WERI-Rb-1 (cell line): ENCODE measurements at places on chromosomes 2 and 18.

DNA sequence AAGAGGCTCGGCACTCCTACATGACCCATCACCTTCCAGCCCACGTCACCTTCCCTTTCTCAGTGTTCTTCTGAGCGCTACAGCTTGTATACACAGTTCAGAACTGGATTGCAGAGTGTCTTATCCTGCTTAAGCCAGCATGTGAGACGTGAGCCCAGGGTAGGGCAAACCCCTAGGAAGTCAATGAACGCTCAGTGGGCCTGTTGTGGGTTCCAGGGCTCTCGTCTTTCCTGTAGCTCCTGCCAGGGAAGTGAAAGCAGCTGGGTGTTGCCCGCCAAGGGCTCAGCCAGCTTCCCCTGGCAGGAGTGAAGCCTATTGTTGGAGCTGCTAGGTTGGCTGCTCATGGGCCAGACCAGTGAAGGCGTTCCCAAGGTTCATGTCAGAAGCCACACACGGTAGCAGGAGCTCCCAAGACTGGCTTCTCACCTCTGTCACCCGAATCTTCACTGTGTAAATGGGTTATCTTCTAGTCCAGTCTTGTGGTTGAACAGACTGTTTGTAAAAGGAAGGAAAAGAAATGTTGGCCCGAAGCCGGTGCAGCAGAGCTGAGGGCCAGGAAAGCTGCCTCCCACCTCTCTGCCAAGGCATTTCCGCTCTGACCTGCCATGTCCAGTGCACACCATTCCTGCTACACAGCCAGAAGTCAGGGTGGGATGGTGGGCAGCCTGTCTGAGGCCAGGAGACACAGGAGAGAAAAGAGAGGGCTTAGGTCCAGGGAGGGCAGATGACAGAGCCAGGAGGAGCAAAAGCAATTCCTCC lies 69.6 kb upstream of the RMDN2 start:
- no peak for DNase-seq

DNA sequence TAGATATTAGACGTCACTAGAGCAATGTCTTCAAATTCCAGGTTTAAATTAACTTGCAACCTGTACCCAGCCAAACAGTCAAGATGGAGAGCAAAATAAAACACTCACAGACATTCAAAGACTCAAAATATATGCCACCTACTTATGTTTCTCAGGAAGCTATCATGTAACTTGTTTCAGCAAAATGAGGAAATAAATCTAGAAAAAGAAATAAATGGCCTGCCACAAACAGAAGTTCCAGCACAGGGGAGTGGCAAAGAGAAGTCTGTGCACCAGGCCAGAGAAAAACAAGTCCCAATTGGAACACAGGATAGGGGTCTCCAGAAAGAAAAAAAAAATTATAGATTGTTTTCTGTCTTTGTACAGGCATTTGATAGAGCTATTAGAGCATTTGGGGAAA lies 96.7 kb downstream of the LRP2 start:
- DNase-seq = no peak

GRCh38 chr18:404061-404636 lies 96.4 kb downstream of the COLEC12 start:
- DNase-seq = no peak

DNA sequence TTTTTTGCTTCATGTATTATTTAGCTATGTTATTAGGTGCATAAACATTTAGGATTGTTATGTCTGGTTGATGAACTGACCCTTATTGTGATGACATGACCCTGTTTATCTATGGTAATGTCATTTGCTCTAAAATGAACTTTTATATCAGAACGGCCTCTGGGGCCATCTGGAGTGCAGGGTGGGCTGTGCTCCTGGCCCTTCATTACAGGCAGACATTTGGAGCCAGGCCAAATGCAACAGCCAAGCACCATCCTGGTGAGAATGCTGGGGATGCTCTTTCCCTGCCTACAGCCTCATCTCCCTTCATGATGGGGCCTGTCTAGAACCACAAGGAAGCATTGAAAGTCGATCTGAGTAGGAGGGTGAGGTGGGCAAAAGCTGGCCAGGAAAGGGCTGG lies 38.0 kb downstream of the HJURP start:
- DNase-seq = no peak

GRCh38 chr18:73954268-73954667 lies 193.4 kb downstream of the FBXO15 start:
- no peak for DNase-seq

- peak; percentile 53 for DNase-seq
Measured at GRCh38 chr2:20676353-20677215, 9.6 kb downstream of the GDF7 start.

GRCh38 chr2:226652369-226652768 lies 147.3 kb downstream of the IRS1 start:
- no peak for DNase-seq

GRCh38 chr2:195606179-195606578 lies 50.8 kb upstream of the SLC39A10 start:
- no peak for DNase-seq

DNA sequence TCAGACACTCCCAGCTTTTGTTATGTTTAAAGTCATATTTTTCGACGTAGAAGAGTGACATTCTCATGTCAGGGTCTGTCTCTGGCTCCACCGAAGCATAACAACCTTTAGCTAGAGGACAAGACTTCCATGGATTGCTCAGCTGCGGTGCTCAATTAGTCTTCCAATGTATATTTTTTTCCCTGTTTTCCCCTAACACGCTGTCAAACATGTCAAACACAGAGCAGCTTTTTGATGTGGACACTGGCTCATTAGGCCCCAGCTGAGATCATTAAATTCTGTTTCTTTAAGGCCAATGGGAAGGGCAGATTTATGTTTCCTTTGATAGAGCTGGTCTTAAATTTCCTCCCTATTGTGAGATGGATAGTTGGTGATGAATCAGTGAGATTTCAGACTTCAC lies 525.4 kb downstream of the PIK3C3 start:
- DNase-seq = no peak

DNA sequence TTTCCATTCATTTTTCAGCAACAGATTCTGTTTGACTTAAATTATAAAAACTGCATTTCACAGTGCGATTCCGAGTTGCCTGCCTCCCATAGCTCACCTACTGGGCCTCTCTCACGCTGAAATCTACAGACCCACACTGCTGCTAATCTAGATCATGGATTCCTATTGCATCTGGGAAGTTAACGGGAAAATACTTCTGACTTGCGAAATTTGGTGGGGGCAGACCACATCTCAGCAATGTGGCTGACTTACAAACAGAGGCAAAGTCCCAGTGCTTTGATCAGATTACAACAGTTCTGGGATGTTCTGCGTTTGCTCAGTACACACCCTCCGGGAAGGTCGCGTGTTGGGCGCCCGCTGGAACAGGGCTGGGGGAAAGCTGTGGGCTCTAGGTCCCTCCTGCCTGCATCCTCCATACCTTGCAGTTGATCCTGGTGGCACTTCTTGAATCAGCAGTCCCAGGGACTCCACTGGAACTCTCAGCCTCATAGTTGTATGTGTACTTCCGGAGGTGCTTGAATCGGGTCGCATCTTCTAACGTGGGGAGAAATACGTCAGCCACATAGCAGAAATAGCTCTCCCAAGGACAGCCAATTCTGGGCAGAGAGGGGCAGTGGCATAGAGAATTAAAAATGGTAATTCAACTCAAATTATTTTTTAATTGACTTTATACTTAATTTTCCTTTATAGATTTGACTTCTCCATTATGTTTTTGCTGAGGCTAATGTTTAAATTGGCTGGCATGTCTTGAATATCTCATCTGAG lies 1.7 kb downstream of the APOB start:
- DNase-seq = no peak

- no peak for DNase-seq
Measured at GRCh38 chr2:19425419-19425818, 67.0 kb upstream of the OSR1 start.

DNA sequence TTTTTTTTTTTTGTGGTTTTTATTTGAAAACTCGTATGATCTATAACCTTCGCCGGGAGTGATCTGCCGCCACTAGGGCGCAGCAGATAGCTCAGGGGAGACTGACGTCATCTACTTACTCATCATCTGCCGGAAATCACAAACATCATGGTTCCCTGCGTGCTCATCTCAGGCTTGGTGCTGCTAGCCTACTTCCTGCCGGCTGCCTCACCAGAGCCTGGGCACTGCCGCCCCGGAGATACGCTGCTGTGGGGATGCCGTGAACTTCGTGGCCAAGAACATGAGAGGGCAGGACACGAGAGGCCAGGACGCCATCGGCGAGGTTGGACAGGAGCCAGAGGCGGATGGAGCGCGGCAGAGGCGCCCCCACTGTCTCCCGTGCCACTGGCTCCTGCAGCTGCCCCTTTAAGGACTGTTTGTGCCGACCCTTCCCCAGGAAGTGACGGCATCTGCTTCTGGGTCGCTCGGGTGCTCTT lies 68.8 kb downstream of the DOK6 start:
- peak; percentile 15 for DNase-seq

DNA sequence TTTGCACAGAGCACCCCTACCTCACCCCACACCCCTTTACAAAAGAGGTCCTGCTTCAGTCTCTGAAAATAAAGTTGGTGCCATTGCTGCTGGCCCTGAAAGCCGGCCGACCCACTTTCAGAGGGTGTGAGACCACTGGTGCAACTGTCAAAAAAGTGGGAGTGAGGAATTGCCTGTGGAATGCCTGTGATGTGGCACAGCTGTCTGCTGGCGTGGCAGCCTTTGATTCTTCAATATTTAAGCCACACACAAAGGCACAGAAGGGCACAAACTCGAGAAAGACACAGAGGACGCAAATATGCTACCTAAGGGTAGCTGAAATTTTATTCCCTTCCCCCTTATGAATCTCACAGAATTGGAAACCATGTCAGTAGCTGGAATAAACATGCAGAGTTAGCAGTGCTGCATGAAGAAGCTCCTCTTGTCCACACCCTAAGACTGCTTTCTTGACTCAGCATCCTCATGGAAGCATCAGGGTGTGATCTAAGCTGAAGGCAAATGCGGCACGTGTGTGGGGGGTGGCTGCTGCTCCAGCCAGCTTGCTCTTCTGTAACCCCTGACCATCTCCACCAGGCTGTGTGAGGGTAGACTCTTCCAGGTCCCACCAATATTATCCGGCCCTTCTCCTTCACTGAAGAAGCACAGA lies 92.3 kb downstream of the CELF4 start:
- no peak for DNase-seq

GRCh38 chr2:220123751-220124150 lies 496.3 kb downstream of the SLC4A3 start:
- peak; percentile 20 for DNase-seq

GRCh38 chr2:230682546-230682945 lies 30.1 kb upstream of the CAB39 start:
- DNase-seq = no peak

DNA sequence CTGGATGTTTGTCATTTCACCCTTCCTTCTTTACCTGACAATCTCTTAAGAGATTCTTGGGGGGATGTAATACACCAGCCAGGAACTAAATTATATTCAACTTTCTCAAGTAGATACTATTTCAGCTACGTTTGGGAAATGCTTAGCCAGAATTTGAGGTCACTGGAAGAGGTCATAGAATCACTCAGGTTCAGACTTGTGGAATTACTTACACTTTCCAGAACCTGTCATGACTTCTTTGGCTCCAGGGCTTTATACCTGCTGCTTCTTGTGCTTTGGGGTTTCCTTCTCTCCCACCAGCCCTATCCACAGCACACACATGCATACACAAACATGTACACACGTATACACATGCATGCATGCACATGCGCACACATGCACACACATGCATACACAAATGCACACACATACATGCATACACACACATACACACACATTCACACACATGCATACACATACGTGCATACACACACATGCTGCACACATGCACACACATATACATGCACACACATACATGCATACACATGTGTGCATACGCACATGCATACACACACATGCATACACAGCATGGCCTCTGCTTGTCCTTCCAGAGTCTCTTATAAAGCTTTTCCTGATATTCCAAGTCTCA lies 23.5 kb upstream of the ANXA4 start:
- no peak for DNase-seq

GRCh38 chr2:82525744-82526143 lies 1933.3 kb downstream of the SUCLG1 start:
- no peak for DNase-seq

GRCh38 chr2:191266201-191266600 lies 21.0 kb downstream of the MYO1B start:
- no peak for DNase-seq

GRCh38 chr2:102585847-102586404 lies 33.4 kb upstream of the SLC9A2 start:
- DNase-seq = no peak

DNA sequence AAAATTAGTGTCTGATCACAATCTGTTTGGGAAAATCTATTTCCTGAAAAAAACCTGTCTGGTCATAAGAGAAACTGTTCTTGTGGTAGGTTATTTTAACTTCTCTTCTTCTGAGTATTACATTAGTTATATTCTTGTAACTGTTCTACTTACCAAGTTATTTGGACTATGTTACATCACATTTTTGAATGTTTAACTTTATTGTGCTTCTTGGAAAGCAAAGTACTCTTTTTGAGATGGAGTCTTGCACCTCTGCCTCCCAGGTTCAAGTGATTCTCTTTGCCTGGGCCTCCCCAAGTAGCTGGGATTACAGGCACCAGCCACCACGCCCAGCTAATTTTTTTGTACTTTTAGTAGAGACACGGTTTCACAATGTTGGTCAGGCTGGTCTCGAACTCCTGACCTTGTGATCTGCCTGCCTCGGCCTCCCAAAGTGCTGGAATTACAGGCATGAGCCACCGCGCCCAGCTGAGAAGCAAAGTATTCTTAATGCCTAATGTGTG lies 39.4 kb downstream of the AFTPH start:
- no peak for DNase-seq

GRCh38 chr18:10064267-10064666 lies 150.5 kb downstream of the VAPA start:
- DNase-seq = no peak

DNA sequence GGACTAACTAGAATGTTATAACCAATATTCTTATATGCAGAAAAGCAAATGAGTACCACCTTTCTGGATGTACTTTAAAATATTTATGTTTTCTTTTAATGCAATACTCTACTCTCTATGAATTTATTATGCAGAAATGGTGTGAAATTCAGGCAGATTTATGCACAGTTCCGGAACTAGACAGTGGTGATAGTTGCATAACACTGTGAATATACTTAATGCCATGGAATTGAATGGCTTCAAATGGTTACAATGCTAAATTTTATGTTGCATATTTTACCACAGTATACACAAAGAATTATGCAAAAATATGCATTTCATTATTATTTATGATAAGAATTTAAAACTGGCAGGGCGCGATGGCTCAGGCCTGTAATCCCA lies 287.8 kb upstream of the FN1 start:
- no peak for DNase-seq
